ENCODE measurements at places on chromosomes 1 and 21. TPM values are rescaled to one million over a fixed set of nuclear protein-coding genes. Genes with fewer than 3 reads are reported as not detected.

Gene EEIG2
- 13.8 TPM for total RNA-seq

DNA sequence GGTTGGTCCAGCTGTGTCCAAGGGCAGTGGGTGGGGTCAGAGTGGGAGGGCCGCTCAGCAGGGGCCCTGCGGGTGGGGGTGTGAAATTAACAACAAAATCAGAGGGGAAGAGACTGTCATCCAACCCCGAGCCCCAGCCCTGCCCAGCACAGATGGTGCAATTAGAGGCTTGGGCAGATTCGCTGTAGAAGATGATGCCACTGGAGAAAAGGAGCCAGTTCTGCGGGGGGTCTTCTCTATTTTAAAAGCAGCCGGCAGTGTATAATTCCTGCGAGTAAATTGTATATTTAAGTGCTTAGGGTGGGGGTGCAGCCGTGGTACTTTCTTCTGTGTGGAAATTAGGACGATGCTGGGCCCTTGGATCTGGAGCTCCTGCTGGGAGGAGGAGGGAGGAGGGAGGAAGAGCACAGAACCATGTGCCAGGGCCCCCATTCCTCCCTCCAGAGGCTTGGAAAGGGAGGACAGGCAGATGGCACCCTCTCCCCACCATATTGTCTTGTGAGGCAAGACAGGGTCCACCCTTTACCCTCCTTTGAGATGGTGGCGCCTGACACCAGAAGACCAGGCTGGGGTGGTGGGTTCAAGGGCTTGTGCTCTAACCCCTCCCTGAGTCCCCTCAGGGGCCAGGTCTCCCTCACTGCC, 89.2 kb downstream of the ACTL8 start:
- DNase-seq, result no peak

DNA sequence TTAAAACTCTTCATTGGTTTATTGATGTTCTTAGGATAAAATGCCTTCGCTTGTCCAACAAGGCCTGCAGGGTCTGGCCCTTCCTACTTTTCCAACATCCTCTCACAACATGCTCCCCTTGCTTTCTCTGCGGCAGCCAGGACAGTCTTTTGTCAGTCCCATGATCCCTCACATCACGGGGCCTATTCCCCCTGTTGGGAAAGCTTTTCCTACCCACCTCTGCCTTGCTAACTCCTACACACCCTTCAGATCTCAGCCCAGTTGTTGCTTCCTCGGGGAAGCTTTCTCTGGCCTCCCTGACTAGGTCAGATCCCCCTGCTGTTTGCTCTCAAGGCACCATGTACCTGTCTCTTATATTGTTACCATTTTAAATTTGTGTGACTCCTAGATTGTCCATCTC, 19.0 kb downstream of the DLGAP3 start:
- DNase-seq, result no peak

GRCh38 chr1:203686091-203686632, 59.5 kb downstream of the ATP2B4 start:
- DNase-seq, result no peak

DNA sequence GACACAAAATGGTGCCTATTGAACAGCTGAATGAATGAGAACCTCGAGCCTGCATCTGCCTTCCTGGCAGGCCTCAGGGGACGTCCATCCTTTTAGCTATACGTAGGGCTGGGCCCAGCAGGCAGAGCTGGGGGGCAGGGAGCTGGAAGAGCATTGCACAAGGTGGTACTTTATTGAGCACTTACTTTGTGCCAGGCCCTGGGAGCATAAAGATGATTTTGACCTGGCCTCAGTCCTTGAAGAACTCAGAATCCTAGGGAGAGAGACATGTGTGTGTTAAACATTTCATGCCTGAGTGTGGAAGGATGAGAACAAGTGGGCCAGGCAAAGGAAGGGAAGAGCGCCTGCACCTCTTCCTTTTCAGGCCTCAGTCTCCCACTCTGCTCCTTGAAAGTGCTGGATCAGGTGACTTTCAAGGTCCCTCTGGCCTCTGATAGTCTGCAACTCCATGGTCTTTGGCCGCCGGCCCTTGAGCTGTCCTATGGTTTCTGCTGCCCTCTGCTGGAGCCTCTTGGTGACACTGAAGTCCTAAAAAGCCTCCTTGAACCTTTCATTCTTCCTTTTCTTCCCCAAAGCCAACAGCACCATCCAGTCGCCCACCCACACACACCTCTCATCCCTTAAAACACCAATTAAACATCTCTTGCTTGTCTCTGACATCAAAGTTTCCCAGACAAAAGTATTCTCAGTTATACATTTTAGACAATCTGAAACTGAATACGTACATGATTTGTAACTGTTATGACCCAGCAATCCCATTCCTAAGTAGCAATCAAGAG, 3.5 kb upstream of the PEAR1 start:
- DNase-seq, result no peak

GRCh38 chr1:32116531-32116930, 8.7 kb downstream of the KPNA6 start:
- no peak for DNase-seq

DNA sequence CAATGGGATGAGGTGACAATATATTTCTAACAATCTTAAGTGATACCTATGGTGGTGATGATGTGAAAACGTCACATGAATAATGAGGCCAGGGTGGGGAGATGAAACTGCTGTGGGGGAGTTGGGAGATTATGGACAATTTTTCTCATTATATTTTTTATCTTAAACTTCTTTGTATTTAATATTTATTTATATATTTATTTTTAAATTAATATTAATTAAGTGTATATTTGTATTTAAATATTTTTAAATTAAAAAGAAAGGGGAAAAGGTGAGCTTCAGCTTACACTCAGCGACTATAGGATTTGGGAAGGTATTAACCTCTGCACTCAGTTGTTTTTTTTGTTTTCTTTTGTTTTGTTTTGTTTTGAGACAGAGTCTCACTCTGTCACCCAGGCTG, 158.7 kb downstream of the PSMG1 start:
- no peak for DNase-seq

- DNase-seq, result no peak
Observed at GRCh38 chr1:226630592-226630991, 82.0 kb downstream of the STUM start.

- no peak for DNase-seq
Observed at GRCh38 chr1:34974626-34975025, 10.5 kb downstream of the TMEM35B start.

Gene OR2L13
- not detected for total RNA-seq

Gene AVPR1B
- not detected for total RNA-seq

Gene TEDDM1
- total RNA-seq, result not detected

GRCh38 chr21:35852820-35853219, 207.5 kb downstream of the SETD4 start:
- DNase-seq, result no peak

Gene TBX19
- total RNA-seq, result 1.8 TPM

DNA sequence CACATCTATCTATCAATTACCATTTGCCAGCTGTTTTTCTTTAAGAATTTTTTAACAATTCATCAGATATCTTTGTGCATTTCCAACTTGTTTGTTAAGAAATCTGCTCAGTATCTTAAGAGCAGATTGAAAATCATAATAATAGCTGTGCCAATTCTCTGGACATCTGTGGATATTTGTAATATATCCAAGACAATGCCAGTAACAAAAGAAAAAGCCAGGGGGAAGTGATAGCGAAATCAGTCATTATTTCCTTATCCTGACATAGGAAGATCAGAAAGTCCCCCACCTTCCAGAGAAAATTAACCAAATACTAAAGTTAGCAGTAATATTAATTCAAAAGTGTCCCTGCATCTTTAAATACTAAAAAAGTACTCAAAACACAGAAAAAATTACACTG, 217.1 kb downstream of the RERE start:
- no peak for DNase-seq

- DNase-seq, result no peak
Observed at GRCh38 chr1:246959944-246960693, 28.4 kb upstream of the AHCTF1 start.

Gene TENT5C
- 0.21 TPM for total RNA-seq

Gene RAB29
- total RNA-seq, result 25.5 TPM

GRCh38 chr1:174247472-174247871, 88.2 kb downstream of the RABGAP1L start:
- DNase-seq, result no peak

GRCh38 chr1:27383039-27383605, at the start of gene CD164L2:
TSS of gene CD164L2 (minus strand) at chr1:27383333. CDS start at chr1:27383239, 94 bp downstream.
- DNase-seq, result no peak
